Stimulated activated CD8-positive, alpha-beta memory T cell treated with anti-CD3 and anti-CD28 coated beads, Interleukin-12 subunit alpha, Interleukin-12 subunit beta, amount 100 ng/mL, for 4 hours (primary cell): ENCODE measurements at places on chromosomes 1 and 21.

GRCh38 chr1:18724801-18725200 lies 94.2 kb downstream of the PAX7 start:
- no peak for DNase-seq

DNA sequence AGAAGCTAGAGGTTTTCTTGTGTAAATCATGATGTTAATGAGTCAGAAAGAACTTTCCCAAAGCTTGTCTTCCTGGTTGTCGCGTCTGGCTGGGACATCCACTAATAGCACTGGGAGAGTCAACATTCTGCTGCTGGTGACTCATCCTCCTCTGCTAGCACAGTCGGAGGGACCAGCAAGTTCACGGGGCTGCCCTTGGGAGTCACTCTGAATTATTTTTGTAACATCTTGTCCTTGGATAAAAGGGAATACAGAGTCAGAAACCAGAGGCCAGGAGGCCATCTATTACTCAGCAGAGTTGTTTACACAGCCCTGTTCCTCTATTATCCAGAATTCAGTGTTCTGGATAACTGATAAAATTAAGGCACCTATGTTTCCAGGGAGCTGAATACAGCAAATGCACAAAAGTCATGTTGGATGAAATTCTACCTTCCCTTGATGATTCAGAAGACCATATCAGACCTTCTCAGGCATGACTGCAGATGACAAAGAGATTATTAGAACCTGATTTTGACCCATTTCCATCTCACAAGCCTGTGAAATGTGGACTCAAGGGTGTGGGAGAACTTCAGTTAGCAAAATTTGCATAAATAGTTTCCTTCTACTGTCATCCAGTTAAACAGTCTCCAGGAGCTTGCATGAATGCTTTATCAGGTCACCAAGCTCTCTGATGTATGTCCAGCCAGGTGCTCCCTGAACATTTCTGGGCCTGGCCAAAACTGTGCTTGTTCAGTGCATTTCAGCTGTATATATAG lies 68.1 kb downstream of the JAK1 start:
- DNase-seq = no peak

DNA sequence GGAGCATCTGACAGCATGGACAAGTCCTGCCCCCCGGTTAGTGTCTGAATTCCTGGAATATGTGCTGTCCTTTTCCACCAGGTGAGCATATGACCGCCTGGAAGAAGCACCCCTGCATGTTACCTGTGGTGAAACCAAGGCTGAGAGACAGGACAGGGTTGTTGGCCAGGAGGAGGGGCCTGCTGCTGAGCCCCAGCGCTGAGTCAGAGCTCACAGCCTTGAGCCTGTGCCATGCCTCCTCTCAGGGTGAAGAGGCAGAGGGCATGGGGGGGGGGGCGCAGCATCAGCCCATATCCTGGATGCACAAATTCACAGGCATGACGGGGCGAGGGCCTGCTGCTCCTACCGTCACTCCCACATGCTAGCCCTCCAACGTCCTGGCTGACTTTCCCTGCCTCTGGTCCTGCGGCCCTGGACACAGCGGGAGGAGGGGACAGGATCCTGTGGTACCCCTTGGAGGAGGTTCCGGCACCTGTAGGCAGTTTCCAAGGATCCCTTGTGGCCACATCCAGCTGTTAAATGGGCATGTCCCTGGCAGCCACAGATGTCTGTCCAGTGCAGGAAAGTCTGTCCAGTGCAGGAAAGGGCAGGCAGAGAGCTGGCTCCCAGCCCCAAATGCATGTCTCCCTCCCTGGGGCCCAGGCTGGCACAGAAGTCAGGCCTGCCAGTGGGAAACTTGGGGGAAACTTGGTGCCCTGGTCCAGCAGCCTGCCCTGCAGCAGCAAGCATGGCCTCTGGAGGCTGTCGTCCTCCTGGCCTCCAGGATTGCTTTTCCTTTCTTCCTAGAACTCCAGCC lies 23.9 kb downstream of the TTC34 start:
- DNase-seq = no peak

DNA sequence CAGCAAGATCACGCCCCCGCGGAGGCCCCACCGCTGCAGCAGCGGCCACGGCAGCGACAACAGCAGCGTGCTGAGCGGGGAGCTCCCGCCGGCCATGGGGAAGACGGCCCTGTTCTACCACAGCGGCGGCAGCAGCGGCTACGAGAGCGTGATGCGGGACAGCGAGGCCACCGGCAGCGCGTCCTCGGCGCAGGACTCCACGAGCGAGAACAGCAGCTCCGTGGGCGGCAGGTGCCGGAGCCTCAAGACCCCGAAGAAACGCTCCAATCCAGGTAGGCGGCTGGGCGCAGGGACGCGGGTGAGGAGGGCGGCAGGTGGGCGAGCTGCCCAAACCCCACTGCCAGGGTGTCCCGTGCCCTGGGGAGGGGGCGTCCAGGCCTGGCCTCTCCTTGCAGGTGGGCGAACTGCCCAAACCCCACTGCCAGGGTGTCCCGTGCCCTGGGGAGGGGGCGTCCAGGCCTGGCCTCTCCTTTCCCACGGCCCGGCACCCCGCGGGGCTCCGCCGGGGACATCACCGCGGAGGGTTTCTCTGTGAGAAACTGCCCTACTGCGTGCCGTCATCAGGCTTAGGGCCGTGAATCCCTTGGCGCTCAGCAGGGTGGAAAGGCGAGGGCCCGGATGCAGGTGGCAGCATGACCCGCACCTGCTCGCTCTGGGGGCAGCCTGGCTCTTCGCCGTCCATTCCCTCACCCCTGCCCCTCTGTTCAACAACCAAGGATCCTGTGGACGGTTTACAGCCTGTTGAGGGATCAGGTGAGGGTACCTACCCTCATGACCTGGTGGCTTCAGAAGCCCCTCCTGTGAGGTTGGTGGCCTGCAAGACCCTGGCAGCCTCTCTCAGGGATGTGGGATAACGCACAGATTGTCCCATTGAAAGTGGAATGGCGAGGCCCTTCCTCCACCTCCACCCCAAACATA lies 534.0 kb downstream of the KIF26B start:
- no peak for DNase-seq

- no peak for DNase-seq
Measured at GRCh38 chr1:41537251-41537650, 52.8 kb upstream of the EDN2 start.

- DNase-seq = no peak
Measured at GRCh38 chr21:24628046-24628445, 979.2 kb downstream of the MRPL39 start.

DNA sequence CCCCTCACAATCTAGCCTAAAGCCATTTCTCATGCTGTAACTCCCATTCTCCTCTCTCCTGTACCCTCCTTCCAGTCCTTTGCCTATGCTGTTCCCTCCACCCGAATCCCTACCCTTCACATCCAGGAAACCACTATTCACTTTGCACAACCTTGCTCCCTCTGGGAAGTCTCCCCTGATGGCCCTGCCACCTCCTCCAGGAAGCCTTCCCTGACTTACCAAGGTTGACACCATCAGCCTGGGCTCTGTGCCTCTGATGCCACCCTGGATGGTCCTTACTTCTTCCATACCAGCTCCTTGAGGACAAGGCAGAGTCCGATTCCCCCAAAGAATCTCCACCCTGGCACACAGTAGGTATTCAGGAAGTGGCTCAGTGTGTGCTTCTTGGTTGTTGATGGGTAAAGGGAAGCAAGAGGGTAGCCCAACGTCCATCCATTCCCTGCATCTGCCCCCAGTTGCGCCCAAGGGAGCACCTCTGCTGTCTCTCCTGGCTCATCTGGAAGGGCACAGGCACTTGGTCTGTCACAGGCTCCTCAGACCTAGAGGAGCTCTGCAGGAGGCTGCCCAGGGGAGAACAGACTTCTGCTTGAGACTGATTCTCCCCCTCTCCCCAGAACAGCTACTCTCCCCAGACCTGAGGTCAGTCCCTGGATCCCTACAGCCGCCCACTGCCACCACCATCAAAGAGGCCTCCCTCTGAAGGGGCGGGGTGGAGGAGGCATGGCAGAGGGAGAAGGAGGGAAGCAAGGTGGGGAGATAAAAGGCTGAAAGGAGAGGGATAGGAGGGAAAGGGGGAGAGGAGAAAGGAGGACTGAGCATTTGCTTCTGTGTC lies 36.1 kb upstream of the ZC3H12A start:
- DNase-seq = no peak

DNA sequence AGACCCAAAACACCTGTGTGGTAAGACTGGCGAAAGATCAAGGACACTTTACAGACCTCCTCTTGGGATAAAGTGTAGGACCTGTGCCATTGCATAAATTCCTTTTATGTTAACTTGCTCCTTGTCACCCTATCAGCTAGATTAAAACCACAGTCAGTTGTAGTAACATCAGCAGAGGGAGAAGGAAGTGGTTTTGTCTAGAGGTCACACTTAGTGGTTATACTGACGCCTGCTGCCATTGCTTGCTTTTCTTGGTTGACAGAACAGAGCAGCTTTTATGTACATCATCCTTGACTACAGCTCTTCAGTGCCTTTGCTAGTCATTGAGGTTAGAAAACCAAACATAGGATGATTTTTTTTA lies 101.4 kb downstream of the PBX1 start:
- no peak for DNase-seq

DNA sequence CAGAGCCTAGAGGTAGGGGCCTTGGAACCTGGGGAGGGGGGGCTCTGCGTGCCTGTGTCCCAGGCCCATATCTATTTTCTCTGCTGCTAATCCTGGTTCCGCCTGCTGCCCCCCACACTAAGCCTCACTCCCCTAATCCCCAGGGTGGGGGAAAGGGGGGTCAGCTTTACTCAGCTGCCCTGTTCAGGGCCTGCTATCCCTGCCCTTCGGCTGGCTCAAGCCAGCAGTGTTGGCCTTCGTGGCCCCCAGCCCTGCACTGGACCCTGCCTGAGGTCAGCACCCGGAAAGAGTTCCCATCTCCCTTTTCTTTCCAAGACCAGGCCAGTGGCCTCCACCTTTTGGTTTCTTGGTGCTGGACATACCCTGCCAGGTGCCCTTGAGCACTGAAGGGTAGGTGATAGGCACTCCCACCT lies 8.4 kb downstream of the ZBTB7B start:
- DNase-seq = no peak

DNA sequence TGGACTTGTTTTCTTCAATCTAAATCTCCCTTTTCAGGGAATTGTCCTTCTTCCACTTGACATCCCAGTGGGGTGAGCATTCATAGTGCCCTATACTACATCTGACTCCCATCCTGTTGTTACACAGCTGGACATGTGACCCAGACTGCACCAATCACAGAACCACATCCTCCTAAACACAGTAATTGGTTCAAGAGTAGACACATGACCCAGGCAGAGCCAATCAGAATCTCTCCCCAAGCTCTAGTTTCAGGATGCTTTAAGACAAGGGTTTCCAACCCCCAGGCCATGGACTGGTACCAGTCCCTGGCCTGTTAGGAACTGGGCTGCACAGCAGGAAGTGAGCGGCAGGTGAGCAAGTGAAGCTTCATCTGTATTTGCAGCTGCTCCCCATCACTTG lies 5.6 kb upstream of the DDOST start:
- no peak for DNase-seq

DNA sequence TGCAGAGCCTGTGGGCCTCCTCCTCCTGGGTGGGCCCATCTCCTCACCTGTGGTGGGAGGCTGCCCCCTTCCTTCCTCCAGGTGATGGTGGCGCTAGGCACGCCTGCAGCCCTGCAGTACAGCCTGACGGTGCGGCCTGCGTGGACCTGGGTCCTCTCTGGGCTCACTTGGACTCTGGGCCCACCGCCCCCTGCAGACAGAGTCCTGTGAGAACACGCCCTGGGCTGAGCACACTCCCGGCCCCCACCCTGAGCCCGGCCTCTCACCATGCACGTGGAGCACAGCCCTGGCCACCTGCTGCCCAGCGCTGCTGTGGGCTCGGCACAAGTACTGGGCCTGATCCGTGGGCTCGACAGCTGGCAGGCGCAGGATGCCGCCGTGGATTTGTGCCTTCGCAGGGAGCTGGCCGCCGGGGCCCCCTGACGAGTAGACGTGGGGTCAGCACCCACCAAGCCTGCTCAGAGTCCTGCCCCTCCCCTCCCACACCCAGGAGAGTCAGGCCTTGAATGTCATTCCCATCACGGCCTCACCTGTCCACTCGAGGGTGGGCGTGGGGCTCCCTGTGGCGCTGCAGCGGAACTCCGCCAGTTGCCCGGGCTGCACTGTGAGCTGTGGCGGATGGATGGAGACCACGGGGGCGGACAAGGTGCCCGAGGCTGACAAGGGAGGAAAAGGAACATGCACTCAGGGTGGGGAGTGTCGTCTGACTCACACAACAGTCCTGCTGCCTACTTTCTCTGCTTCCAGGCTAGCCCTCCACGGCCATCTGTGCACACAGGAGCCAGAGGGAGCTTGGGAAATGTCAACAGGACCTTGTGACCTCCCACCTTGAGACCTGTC lies 43.4 kb downstream of the LDLRAD2 start:
- no peak for DNase-seq

DNA sequence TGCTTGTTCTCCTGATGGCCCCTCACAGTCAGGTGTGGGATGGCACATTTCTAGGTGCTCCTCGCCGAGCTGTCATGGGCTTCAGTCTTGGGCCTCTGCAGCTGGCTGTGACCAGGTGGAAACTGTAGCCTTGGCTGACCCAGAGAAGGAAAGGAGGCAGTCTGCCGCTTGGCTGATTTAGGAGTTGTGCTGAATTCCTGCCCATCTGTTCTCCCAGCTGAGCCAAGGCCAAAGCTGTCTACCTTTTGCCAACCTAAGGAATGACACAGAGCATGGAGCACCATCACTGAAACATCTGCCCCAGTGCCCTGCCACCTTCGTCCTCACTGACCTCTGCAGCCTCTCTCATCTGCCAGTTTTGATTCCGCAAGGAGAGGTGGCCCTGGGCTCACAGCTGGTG lies 27.9 kb downstream of the UTP25 start:
- no peak for DNase-seq

DNA sequence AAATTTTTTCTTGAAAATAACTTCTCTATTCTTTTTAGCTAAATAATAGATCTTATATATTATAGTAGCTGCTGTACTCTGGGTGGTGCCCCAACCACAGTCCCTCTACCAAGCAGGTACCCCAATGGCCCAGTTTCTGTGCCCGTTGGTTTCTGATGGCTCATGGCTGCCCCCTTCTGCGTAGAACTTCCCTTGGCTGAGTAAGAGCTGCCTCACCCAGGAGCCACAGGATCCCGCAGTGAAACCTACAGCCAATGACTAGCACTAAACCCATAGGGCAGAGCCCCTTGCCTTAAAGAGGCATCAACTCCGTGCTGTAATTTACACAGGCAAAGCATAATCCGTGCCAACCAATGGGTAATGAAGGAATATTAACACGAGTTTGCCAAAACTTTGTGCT lies 247.5 kb downstream of the USH2A start:
- DNase-seq = no peak

- DNase-seq = no peak
Measured at GRCh38 chr1:159917533-159918351, 7.6 kb downstream of the TAGLN2 start.

DNA sequence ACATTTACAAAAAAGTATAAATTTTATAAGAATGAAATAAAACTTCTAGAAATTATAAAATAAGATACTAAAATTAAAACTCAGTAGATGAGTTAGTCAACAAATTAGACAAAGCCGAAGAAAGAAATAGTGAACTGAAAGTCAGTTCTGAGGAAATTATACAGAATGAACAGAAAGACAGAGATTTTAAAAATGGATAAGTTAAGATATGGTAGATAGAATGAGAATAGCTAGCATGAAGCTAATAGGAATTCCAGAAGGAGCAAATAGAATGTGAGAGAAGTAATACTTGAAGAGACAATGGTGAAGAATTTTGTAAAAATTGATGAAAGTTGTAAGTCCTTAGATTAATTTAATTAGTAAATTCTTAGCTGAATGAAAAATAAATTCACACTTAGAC lies 430.4 kb upstream of the RUNX1 start:
- DNase-seq = no peak

- no peak for DNase-seq
Measured at GRCh38 chr1:7110321-7110720, 325.1 kb downstream of the CAMTA1 start.
